ENCODE measurements at places on chromosomes 11 and 22.

GRCh38 chr22:38775656-38776055 is 18.3 kb downstream of the DNAL4 start:
- DNase-seq: no peak

DNA sequence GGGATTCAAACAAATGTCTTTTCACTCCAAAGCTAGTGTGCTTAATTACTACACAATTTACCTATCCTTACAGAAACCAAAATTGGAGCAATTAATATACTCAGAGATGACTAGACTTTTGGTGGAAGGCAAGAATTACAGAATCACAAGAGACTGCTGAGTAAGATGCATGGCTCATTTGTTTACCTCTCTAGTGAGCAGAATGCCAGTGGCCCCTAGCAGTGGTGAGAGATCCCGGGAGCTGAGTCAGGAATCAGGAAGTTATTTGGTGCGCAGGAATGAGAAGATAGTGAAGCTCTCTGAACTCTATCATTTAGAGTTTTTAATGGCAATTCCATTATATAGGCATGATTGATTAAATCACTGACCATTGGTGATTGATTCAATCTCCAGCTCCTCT is 188.9 kb upstream of the SESN3 start:
- DNase-seq: no peak

DNA sequence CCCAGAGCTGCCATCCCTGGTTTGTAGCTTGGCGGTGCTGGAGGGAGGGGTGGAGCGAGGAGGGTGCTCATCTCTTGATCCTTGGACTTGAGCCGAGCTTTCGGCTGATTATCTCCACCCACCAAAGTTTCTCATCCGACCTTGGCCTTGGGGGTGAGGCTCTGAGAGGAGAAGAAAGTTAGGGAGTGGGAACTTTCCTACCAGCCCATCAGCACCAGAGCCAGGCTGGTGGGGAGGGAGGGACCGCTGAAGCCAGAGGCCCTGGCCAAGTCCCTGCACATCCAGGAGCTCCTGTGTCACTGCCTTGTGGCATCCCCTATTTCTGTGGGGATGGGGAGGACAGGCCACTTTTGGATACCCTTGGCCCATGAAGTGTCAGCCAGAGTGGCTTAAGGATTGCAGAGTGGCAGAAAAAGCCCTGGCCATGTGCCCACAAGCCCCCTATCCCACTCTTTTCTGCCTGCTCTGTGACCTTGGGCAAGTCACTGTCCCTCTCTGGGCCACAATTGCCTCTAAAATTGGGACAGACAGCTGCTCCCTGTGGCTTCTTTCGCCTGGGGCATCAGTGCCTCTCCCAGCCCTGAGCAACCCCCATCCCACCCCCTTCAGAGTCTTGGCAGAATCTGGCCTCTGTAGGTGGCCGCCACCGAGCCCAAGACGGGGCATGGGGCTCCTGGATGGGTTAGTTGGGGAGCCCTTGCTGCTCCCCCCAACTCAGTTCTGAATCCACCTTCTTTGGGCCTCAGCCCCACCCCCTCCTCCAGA is 10.3 kb downstream of the KCTD17 start:
- DNase-seq: no peak

DNA sequence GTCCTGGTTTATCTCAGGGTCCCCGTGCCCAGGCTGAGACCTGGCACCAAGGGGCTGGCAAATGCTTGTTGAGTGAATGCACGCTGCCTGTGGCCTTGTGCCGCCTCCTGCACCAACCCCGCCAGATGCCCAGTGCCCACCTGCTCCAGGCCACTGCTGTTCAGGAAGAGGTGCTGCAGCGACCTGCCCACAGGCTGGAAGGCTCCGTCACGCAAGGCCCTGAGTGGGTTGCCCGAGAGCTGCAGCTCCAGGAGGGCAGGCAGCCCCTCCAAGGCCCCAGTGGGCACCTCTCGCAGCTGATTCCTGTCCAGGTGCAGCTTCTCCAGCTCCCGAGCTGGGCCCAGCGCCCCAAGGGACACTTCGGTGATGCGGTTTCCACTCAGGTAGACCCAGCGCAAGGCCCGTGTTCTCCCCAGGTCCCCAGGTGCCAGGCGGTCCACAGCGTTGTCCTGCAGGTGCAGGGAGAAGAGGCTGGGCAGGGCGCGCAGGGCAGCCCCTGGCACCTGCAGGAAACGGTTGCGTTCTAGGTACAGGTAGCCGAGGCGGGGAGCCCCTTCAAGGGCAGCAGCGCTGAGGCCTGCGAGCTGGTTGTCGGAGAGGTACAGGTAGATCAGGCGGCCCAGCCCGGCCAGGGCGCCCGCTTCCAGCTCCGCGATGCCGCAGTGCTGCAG is 3.6 kb downstream of the CHADL start:
- DNase-seq: no peak

DNA sequence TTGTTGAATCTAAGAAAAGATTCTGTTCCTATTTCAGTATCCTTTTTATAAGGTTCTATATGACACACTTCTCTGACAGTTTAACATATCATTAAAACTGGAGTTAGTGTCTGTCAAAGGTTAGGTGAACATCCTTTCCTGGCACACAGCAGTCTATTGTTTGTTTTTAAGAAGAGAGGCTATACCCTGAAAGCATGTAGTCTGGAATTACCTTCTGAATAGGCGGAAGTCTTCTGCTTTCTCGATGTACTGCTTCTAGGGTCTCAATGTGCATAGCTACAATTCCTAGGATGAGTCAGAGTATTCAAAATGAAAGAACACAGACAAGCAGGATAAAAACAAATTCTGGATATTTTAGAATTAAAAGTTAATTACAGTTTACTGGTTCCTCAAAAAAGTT is 188.6 kb downstream of the SWAP70 start:
- no peak for DNase-seq

DNA sequence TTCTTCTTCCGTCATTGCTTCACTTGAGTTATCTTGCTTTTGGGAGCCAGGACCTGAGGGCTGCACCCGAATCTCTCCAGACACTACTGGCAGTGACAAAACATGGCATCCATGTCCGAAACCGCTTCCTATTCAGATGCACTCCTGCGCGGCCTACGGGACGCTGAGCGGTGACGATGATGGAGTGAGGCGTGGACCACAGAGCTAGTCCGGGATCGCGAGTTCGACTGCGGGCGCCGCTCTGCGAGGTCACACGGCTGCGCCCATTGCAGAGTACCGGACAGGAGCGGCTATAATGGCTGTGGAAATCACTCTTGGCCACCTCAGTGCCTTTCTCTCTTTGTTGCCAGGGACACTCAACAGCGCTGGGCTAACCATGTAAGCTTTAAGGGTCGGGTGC is 453.8 kb upstream of the CNTN5 start:
- DNase-seq: no peak

DNA sequence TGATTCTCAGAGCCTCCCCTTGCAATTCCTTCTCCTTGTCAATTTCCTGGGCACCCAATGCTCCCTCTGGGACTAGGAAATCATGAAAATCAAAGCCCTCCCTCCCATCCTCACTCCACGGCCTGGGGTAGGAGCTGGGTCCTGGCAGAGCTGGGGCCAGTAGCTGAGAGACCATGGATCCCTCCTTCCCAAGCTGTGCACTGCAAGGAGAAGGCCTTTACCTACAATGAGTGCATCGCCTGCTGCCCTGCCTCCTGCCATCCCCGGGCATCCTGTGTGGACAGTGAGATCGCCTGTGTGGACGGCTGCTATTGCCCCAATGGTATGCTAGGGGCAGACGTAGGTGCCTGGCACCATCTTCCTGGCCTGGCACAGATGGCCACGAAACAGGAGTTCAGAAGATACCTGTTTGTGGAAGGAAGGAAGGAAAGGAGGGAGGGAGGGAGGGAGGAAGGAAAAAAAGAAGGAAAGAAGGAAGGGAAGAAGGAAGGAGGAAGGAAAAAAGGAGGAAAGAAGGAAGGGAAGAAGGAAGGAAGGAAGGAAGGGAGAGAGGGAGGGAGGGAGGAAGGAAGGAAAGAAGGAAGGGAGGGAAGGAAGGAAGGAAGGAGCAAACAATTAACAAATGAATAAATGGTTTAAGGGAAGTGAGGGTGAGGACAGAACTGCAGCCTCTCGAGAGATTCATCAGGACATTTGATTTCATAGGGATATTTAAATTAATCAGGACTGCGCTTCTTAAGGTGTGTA is 12.5 kb downstream of the OTOG start:
- no peak for DNase-seq

DNA sequence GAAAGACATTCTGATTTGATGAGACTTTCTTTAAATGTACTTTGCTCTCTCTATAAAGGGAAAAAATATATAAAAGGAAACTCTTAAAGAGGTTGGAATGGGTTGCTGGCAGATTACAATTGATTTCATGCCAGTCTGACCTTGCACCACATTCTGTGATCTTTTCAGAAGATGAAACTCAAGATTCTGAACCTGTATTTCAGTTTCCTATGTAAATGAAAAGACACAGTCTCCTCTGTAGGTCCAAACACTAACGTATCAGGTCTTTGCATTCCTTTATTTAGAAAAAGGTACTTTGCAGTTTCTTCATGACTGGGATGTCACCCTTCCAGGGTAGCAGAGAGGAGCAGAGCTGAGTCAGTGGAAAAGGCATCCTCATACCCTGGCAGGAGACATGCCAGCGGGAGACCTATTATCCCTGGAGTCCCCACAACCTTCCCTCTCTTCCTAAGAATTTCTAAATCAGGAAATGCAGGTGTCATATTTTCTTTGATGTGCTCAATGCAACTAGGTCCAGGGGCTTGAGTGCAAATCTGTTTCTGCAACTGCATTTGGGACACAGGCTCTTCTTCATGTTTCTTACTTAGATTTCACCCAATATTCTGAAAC is 282.6 kb downstream of the CADM1 start:
- DNase-seq: no peak

- no peak for DNase-seq
These were observed 59.3 kb downstream of the MORC2 start for GRCh38 chr22:30909306-30909705.

DNA sequence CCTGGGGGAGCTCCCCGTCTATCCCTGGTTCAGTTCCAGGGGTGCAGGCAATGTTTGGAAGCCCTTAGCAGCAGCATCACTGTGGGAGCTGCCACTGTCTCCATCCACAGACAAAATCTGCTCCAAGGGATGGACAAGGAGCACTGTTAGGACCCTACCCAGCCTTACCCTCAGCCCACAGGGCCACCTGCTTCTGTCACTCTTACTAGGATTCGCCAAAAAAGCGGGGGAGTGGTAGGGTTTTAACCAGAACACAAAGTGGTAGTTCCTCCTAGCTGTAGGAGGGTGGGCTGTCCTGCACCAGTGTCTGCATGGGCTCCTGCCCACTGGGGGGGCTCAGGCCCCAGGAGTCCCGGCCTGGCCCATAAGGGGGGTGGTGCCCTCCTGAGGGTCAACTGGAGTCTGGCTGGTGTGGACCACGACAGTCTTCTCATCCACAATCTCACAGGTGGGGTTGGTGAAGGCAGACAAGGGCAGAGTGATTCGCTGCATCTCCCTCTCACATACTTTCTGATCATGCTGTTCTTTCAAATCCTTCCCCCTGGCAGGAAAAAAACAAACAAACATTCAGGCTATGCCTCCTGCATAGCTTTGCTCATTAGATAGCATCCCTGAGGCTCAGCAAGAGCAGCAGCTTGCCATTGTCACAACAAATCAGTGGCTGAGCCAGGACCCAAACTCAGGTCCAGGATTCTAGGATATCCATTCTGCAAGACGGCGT is 9.4 kb downstream of the PIK3IP1 start:
- DNase-seq: no peak

DNA sequence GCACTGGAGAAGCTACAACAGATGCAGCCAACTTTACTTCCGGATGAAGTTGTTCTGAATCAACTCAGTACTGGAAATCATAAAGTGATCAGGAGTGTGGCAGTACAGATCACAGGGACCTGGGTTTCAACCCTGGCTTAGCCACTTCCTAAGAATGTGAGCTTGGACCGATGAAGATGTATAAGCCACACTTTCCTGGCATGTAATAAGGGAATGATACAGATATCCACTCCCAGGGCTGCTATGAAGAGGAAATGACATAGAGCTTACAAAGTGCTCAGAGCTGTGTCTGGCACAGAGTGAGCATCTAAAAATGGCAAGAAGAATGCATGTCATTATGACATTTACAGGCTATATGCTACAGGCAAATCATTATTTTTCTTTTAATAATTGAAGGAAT is 378.7 kb downstream of the NTM start:
- no peak for DNase-seq

DNA sequence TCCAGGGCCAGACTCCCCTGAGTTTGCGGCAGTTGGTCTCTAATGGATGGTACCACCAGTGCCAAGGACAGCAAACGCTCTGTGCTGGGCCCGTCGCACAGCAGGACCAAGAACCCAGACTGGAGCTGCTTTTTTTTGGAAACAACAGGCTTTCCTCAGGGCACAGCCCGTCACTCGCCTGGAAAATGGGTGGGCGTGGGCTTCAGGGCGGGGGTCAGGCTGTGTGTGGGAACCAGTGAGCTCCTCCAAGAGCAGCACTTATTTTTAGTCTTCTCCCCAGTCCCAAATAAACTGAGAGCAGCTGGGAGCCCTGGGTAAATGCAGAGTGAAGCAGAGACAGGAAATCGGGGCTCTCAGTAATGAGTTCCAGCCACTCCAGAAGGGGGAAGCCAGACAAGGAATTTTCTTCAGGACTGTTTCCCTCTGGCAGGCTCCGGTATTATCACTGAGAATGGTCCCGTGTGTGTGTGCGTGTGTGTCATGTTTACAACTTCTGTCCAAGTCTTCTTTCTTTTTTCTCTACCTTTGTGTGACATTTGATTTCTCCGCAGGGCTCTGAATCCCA is 63.0 kb downstream of the PPFIBP2 start:
- no peak for DNase-seq

DNA sequence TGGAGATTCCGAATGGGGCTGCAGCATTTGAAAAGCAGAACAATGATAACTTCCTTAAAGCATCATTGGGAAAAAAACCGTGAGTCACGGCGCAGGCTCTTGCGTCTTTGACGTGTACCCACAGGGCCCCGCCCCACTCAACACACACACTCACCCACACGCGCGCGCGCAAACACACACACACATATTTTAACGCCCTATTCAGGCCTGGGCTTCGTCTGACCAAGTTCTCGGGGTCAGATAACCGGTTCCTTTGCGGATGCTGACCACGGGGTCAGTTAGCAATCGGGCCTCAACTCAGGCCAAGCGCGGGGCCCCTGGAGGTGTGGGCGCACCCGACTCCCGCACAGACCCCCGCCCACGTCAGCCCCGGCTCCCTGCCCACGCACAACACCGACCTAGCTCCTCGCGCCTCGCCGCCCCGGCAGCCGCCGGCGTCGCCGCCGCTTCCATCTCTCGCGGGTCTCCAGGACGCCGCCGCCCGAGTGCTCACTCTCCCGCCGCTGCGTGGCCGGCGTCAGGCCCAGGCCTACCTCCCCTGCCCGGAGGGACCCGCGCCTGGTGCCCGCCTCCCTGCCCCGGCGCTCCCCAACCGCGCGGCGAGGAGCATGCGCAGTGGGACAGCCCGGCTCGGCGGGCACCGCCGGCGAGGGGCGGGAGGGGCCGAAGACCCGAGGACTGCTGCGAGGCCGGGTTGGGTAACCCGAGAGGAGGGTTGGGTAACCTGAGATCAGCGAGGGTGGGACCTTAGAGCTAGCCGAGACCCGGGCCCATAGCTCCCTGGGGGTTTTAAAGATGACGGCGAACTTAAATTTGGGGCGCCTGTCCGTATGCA is at the start of gene SLC36A4:
Gene SLC36A4 (minus strand): TSS at position 612 of the 835 bp plus-strand sequence. CDS start 159 bp downstream, at position 453.
- DNase-seq: peak; percentile 73

DNA sequence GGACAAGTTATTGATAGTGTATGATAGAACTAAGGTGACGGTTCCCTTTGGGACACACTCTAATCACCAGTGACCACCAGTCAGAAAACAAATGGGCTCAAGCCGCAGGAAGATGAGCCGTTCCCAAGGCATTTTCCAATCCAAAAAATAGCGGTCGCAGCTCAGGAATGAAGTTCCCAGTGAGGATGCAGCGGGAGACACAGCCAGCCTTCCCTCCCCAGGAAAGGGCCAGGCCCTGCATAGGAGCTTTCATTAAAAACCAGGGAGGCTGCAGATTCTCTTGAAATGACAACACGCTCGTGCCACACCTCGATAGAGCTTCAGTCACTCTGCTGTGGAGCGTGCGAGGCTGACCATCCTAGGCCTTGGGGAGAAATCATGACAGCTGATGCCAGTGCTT is 65.8 kb upstream of the WNT7B start:
- no peak for DNase-seq

All from stimulated activated CD8-positive, alpha-beta memory T cell treated with anti-CD3 and anti-CD28 coated beads, Interleukin-7, amount 100 ng/mL, for 1 hour (primary cell).